ENCODE measurements at places on chromosomes 5 and 9.
A peak's percentile ranks its signal among the peaks of the same experiment; 100 is the strongest.

GRCh38 chr5:150105928-150106615 lies 19.7 kb upstream of the CSF1R start:
- no peak for DNase-seq

GRCh38 chr5:8396756-8397155 lies 527.8 kb downstream of the MTRR start:
- no peak for DNase-seq

DNA sequence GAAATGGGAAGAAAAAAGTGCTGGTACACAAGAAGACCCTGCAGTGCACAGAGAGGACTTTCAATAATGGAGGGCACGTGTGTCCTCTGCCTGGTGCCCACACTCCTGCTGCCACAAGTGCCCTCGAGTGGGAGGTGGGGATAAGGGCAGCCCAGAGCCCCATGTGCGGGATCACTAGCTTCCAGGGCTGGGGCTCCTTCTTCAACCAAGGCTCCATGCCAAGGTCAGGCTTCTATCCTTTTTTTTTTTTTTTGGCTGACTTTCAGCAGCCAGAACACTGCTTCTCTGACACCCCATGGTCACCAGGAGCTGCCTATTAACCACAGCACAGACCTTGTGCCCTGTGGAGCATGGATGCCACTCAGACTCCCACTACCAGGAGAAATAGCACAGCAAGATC lies 7.5 kb downstream of the ACSL6 start:
- DNase-seq: no peak

GRCh38 chr9:90176901-90177300 lies 465.7 kb downstream of the DIRAS2 start:
- DNase-seq: no peak

DNA sequence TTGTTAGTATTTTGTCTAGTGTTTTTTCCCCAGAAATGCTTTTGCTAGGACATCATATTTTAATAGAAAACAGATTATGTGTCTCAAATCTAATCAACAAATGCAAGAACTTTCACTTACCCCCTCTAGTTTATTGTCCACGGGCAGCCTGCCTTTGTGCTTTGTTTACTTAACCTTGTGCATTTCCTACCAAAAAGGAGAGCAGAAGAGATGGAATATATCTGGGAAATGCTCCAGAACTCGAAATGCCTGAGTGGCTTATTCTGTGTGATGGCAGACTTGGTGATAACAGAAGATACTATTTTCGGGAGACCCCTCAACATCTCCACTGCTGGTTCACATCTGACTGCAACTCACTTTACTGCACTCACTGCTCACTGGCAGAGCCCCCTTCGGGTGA lies 33.3 kb upstream of the SPDL1 start:
- DNase-seq: no peak

DNA sequence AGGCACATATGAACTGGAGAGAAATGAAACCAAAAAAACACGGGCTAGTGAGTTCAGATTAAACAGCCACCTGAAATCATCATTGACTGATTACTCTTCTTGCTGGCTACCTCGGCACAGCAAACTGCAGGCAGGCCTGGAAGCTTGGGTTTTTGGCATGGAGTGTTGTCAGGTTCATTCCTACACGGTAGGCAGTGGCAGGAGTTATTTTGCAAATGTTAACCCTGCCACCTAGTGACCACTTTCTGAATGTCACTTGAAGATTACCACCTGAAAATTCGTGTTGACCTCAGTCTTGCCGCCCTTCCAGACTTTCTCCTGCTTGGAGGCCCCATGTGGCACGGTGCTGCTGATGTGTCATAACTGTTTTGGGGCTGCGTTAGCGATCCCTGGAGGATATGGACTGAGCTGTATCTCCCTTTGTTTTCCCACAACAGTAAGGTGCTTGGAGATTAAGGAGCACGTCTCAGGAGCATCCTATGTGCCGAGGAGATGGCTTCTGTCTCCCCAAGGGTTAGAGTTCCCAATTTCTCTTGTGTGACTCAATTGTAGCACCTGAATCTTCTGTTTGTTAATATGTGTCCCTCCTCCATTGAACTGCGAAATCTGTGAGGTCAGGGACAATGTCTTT lies 12.7 kb upstream of the CD180 start:
- peak; percentile 33 for DNase-seq

DNA sequence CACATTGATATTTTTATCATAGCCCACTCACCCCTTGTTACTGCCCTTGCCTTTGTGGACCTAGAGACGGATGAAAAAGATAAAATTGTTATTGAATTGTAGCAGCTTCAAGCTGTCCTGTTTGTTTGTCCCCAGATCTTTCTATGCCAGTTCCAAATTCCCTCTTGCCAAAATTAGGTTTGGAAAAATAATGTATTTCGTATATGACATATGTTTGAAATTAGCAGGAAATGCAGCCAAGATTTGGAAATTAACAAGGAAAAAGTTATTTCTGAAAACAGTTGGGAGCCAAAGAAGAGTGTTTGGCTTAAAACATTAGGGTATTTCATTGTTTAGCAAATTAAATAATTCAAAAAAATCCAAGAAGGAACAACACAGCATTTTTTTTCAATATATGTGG lies 33.5 kb downstream of the SPATA31D1 start:
- DNase-seq: no peak

- no peak for DNase-seq
These were observed 75.9 kb upstream of the ADAMTSL1 start for GRCh38 chr9:18398038-18398437.

DNA sequence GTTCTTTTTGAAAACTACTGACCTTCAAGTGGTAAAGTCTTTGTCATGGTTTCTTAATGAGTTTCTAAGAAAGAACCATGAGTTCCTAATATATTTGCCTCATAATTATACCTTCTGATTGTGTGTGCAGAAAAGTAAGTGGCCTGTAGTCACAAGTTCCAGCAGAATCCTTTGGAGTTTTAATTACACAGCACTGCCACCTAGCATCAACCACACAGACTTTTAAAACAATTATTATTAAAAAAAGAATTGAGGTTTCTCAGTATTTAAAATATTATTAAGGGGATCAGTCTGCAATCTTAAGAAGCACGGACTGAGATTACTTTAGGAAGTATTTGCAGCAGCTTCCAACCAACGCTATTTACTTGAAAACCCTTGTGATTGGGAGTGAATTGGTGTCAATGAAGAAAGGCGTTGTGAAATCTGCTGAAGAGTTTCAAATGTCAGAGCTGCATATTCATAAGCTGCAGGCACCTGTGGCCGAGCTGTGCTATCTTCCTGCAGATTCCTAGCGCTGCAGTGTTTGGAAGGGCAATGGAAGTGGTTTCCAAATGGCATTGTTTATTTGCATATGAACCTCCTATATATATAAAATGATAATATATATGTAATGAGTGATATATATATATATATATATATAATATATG lies 1074.2 kb upstream of the WWC1 start:
- no peak for DNase-seq

- no peak for DNase-seq
These were observed 97.3 kb upstream of the HMHB1 start for GRCh38 chr5:143714629-143715028.

DNA sequence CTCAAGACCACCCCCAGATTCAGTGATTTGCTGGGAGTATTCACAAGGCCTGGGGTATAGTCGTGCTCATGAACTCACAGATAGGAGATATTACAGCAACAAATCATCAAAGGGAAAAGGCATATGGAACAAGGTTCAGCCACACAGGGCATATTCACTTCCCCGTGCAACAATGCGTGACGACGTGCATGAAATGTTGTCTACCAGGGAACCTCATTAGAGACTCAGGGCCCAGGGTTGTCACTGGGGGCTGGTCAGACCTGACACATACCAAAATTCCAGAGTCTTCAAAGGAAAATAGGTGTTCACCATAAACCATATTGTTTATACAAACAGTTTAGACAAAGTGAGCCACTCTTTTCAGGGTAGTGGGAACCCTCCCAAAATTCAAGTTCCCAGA lies 212.4 kb downstream of the RFK start:
- no peak for DNase-seq

DNA sequence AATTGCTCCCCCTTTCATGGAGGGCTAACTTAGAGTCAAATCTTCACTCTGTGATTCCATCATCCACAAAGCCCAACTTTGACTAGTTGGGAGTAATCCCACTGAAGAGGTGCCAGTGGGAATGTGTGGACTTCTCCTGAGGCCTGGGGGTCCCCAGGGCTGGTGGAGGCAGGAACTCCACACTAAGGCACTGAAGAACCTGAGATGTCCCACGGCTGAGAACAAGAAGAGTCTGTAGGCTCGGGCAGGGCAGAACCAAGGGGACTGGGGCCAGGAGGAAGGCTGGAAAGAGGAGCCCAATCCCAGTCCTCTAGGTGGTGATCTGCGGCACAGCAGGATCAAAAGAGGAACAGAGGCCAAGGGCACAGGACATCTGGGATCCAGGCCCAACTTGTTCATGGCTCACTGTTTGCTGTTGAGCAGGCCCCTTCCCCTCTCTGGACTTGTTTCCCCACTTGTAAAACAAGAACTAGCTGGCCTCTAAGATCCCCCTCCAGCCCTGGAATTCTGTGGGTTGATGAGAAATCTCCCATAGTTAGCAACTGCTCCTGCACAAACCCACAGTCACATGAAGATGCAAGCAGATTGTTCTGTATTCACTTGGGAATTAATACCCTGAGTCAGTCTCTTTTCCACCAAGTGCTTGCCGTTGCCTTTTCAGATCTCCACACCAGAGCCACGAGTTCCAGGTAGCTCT lies 32.7 kb upstream of the ALDH1B1 start:
- no peak for DNase-seq

DNA sequence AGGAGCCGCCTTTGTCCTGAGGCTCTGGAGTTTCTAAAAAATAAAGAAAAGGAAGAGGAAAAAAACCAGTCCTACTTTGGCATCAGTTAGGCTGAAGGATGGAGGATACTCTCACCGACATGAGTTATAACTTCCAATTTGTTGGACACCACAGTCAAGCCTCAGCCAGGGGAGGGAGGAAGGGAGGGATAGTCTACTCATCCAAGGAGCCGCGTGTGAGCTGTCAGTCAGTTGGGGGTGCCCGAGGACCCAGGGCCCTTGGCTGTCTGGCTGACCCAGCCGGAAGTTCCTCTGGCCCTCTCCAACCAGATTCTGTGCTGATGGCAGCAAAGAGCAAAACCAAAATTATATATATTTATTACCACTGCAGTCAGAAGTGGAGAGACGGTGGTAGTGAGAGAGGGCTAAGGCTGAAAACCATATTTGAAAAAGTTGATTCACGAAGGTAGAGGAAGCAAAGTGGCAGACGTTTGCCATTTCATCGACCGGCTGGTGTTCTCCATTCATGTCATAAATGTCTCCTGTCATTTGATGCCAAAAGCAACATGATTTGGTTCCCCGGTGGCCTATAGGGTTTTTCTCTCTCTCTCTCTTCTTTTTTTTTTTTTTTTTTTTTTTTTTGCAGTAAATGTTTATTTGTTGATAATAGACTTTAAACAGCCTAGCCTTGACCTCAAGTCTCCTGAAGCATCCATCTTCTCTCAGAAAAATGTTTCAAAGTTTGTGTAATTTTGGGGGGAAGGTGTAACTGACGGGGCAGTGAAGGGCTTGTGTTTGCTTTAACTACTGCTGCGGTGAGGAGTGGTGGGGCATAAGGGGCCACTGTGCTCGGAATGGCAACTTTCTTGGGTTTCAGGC lies 7.6 kb downstream of the LMX1B start:
- no peak for DNase-seq

- DNase-seq: no peak
These were observed 25.5 kb downstream of the TCF7 start for GRCh38 chr5:134139891-134140469.

- DNase-seq: no peak
These were observed 978.7 kb upstream of the NUDT12 start for GRCh38 chr5:104541141-104541785.

GRCh38 chr5:123874600-123875201 lies 362.7 kb downstream of the CSNK1G3 start:
- DNase-seq: no peak

- DNase-seq: no peak
These were observed 17.5 kb downstream of the CXCL14 start for GRCh38 chr5:135561266-135561665.

- DNase-seq: no peak
These were observed 18.6 kb downstream of the DCANP1 start for GRCh38 chr5:135428586-135428985.

- no peak for DNase-seq
These were observed 19.7 kb downstream of the NR5A1 start for GRCh38 chr9:124487260-124488182.

- DNase-seq: no peak
These were observed 433.5 kb downstream of the DMAC1 start for GRCh38 chr9:7366121-7366520.

GRCh38 chr9:112029921-112030444 lies 133.4 kb downstream of the UGCG start:
- DNase-seq: no peak

DNA sequence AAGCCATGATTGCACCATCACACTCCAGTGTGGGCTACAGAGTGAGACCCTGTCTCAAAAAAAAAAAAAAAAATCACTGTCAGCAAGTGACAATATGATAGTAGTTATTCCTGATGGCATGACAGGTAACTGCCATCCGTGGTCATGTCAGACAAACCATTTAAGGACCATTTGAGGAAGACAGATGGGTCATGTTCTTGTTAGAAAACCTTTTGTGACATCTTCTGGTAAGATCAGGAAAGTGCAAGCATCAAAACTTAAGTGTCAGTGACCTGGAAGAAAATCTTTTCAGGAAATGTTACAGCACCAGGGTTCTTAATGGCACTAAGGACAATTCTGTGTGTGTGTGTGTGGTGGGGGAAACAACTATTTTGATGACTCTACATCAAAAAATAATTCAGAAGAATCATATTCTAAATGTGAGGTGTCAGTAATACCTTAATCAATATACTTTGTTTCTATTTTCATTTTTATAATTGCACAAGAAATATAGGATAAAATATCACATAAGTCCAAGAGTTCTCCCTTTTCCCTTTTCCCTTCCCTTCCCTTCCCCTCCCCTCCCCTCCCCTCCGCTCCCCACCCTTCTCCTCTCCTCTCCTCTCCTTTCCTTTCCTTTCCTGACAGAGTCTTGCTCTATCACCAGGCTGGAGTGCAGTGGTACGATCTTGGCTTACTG lies 17.8 kb downstream of the SLC38A9 start:
- no peak for DNase-seq

GRCh38 chr5:125695996-125696655 lies 727.1 kb upstream of the GRAMD2B start:
- no peak for DNase-seq

DNA sequence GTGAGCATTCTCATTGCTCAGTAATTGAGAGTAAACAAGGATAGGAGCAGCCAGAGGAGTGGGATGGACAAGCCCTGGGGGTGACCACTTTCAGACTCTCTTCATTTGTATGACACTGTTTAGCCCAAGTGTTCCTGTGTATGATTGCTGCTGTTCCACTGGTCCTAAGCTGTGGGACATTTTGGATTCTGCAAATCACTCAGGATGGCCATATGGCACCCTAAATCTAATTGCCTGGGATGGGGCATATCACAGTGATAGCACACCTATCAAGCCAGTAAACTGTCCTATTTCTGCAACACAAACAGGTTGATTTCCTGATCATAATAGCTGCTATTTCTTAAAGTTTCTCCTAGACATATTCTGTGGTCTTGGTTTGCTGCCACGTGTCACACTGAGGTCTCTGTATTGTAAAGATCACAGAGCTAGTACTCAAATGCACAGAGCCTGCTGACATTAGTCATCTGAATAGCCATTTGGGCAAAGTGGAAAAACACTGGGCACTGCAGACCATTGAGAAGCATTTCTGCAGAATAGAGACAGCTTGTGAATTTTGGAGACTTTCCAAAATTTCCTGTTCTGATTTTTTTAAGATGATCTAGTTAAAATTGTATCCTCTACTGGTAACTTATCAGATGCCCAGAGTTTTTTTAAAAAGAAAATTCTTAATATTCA lies 320.2 kb downstream of the RFX3 start:
- DNase-seq: no peak

Data from activated CD4-positive, CD25-positive, alpha-beta regulatory T cell treated with anti-CD3 and anti-CD28 coated beads, Interleukin-2, amount 50 U/mL, for 16 hours (primary cell).